Activated CD8-positive, alpha-beta memory T cell treated with anti-CD3 and anti-CD28 coated beads, Interleukin-2, amount 10 ng/mL, durations not matched to agents 7 days and 5 days (primary cell): ENCODE measurements at places on chromosomes 4 and X. TPM values are rescaled to one million over a fixed set of nuclear protein-coding genes. Genes with fewer than 3 reads are reported as not detected.

MTNR1A gene
- total RNA-seq = not detected

NDNF gene
- total RNA-seq = not detected

PNMA3 gene
- total RNA-seq = 1.0 TPM

PLXNA3 gene
- 42.3 TPM for total RNA-seq

FAM53A gene
- 1.6 TPM for total RNA-seq

GPR78 gene
- total RNA-seq = not detected

TEX11 gene
- 0.16 TPM for total RNA-seq

PCDH18 gene
- not detected for total RNA-seq

XAGE1A gene
- not detected for total RNA-seq

FABP2 gene
- total RNA-seq = not detected

GPR82 gene
- total RNA-seq = 0.21 TPM

PSAPL1 gene
- total RNA-seq = not detected
